ENCODE measurements at places on chromosomes 5 and 9. TPM values are rescaled to one million over a fixed set of nuclear protein-coding genes. Genes with fewer than 3 reads are reported as not detected.

DNA sequence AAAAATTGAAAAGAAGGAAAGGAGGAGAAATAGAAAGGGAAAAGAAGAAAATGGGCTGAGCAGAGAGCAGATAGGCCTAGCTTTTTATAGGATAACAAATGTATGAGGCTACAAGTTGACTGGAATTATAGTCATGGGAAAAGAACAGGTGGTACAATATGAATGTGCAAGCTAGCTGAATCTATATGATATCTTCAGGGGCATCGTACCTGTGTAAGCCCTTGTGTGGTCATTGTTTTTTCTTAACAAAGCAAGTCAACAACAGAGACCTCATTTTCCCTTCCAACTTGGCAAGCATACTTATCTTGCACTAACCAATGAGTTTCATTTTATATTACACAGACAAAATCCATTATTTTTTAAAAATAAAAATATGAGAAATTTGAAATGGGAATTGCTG is 259.2 kb downstream of the KCTD16 start:
- DNase-seq: no peak
- H3K4me1 ChIP-seq: no peaks in the 10 kb centered on the region
- H3K4me3 ChIP-seq: no peak overlapping the region
- H3K27me3 ChIP-seq: no peaks in the 10 kb centered on the region
- H3K36me3 ChIP-seq: no peaks in the 10 kb centered on the region

DNA sequence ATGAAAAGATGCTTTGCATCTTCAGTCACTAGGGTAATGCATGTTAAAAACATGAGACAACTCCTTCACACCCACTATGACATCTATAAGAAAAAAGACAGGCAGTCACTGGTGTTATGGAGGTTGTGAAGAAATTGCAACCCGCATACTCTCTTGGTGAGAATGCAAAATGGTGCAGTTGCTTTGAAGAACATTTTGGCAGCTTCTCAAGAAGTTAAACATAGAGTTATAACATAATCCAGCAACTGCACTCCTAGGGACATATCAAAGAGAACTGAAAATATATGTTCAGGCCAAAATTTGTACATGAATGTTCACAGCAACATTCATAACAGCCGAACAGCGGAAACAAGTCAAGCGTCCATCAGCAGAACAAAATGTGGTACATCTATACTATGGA is 46.3 kb upstream of the TBC1D9B start:
- no peak for DNase-seq
- H3K27me3 ChIP-seq: peaks cover 1% of the 10 kb centered on the region
- no peak overlapping the region for H3K4me3 ChIP-seq
- peaks cover 13% of the 10 kb centered on the region for H3K36me3 ChIP-seq
- no peaks in the 10 kb centered on the region for H3K4me1 ChIP-seq

DNA sequence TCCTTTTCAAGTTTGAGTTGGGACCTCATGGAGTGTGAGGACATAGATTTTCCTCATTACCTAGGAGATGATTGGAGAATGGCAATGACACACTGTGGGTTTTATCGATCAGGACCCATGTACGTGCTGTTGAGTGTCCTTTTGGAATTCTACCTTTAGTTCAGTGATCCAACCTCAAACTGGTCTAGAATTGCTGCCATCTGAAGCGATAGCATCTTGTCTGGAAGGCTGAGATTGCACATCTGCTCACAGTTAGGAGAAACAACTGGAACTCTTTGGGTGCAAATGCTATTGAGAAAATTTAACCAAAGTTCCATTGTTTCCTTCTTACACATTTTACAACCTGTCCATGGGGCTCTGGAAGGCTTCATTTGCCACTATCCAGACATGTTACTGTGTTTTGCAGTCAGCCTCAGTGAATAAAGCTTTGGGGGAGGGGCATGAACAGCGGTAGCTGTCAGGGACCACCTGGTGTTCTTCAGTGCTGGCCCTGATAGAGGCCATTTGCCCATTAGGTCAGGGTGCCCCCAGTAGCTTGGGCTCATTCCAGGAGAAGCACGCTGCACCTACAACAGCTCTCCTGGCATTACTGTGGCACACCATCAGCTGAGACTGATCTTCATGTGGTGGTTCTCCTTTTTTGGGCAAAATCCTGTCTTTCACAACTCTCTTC is 123.1 kb downstream of the PDE8B start:
- no peak overlapping the region for H3K4me3 ChIP-seq
- H3K4me1 ChIP-seq: peaks cover 2% of the 10 kb centered on the region
- no peaks in the 10 kb centered on the region for H3K36me3 ChIP-seq
- no peak for DNase-seq

DNA sequence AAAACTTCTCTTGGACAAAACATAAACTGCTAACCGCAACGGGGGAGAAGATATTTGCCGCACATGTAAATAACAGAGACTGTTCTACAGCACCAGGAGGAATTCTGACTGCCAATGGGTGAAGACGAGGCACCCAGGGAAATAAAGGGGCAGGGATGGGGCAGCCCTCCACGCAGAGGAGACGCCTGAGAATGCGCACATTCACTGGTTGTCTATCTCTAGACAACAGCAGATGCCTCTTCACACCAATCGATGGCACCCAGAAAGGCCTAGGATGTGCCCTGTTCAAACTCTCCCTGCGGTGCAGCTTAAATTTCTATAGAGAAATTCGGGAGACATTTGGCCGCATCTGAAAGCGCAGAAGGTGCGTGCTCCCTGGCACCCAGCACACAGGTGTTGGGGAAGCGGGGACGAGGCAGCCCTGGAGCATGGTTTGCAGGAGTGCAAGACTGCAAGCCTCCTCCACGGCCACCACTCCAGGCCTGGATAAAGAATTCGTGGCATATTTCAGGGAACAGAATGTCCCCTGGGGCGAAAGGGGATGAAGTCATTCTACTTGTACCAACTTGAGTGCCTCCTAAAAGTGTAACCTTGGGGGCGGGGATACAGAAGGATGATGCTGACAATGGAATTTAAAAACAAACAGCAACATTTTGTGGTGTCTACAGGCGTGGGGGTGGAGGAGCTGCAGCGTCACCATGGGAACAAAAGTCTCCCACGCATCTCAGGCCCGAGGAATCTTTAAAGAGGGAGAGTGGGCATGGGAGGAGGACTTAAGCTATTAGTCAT is 6.3 kb upstream of the IRX2 start:
- no peak overlapping the region for H3K27ac ChIP-seq
- H3K36me3 ChIP-seq: no peaks in the 10 kb centered on the region
- H3K4me1 ChIP-seq: peaks cover 9% of the 10 kb centered on the region
- H3K27me3 ChIP-seq: peaks cover 25% of the 10 kb centered on the region
- no peak overlapping the region for H3K4me3 ChIP-seq
- DNase-seq: no peak

DNA sequence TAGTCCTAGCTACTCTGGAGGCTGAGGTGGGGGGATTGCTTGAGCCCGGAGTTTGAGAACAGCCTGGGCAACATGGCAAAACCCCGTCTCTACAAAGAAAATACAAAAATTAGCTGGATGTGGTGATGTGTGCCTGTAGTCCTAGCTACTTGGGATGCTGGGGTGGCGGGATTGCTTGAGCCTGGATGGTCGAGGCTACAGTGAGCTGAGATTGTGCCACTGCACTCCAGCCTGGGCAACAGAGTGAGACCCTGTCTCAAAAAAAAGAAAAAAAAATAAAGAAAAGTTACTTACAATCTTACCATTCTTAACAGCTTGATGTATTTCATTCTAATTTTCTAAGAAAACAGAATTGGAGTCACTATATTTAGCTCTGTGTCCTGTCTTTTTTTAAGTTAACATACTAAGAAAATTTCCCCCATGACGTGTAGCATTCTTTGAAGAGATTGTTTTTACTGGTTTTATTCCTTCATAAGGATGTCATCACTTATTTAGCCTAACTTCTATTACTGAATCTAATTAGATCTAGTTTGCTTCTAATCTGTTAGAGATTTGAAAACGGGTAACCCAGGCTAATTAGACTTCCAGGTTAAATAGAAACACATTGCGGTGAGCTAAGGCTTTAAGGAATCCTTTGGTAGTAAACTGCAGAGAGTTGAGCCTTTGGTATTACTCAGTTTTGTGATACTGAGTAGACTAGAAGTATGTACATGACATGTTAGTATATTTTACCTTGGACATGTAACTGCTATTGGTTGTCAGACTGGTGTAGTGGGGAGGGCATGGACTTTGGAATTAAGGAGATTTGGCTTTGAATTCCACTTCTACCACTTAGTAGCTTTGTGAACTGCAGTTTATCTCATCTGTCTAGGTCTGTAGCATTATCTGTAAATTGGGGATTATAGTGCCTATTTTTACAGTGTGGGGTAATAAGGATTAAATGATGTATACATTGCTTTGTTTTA is 24.0 kb downstream of the HSPA4 start:
- H3K27ac ChIP-seq: no peak overlapping the region
- H3K4me3 ChIP-seq: no peak overlapping the region
- H3K27me3 ChIP-seq: peaks cover 1% of the 10 kb centered on the region
- H3K4me1 ChIP-seq: no peaks in the 10 kb centered on the region
- no peak for DNase-seq

- peaks cover 5% of the 10 kb centered on the region for H3K4me1 ChIP-seq
- DNase-seq: no peak
- no peak overlapping the region for H3K27ac ChIP-seq
- no peaks in the 10 kb centered on the region for H3K27me3 ChIP-seq
- H3K4me3 ChIP-seq: no peak overlapping the region
- H3K36me3 ChIP-seq: no peaks in the 10 kb centered on the region
Observed at GRCh38 chr5:54440456-54440893, 15.0 kb upstream of the HSPB3 start.

GRCh38 chr9:128409978-128410377 is 10.7 kb upstream of the CERCAM start:
- H3K27ac ChIP-seq: no peak overlapping the region
- peaks cover 13% of the 10 kb centered on the region for H3K4me1 ChIP-seq
- H3K36me3 ChIP-seq: no peaks in the 10 kb centered on the region
- H3K4me3 ChIP-seq: no peak overlapping the region

- no peak for DNase-seq
- H3K4me3 ChIP-seq: no peak overlapping the region
- no peak overlapping the region for H3K27ac ChIP-seq
- H3K27me3 ChIP-seq: no peaks in the 10 kb centered on the region
- H3K36me3 ChIP-seq: no peaks in the 10 kb centered on the region
- no peaks in the 10 kb centered on the region for H3K4me1 ChIP-seq
Observed at GRCh38 chr9:72324974-72325373, 40.0 kb downstream of the ZFAND5 start.

- no peaks in the 10 kb centered on the region for H3K36me3 ChIP-seq
- no peaks in the 10 kb centered on the region for H3K4me1 ChIP-seq
- no peak overlapping the region for H3K4me3 ChIP-seq
- H3K27me3 ChIP-seq: no peaks in the 10 kb centered on the region
- no peak for DNase-seq
Observed at GRCh38 chr9:122070728-122071515, 22.2 kb downstream of the TTLL11 start.

- no peaks in the 10 kb centered on the region for H3K4me1 ChIP-seq
- DNase-seq: no peak
- no peaks in the 10 kb centered on the region for H3K36me3 ChIP-seq
- H3K27ac ChIP-seq: no peak overlapping the region
- H3K4me3 ChIP-seq: no peak overlapping the region
- H3K27me3 ChIP-seq: no peaks in the 10 kb centered on the region
Observed at GRCh38 chr5:113985505-113985904, 376.4 kb upstream of the KCNN2 start.

DNA sequence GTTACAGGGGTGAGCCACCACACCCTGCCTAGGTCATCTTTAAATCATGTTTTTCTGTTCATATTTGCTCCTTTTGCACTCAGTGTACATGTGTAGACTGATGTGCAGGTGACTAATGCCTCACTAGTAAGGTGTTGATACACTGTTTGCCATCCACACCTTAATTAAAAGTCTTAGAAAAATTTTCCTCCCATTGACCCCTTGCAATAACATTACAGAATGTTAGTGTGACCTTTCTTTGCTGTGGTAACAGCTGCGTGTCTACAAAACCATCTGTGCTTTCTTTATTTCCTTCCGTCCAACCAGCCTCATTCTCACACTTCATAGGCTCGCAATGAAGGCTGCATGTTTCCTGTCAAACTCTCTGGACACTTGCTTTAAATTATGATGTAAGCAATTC is 6.6 kb upstream of the CEMIP2 start:
- DNase-seq: no peak
- H3K36me3 ChIP-seq: no peaks in the 10 kb centered on the region
- no peak overlapping the region for H3K27ac ChIP-seq
- peaks cover 5% of the 10 kb centered on the region for H3K4me1 ChIP-seq
- H3K27me3 ChIP-seq: peaks cover 1% of the 10 kb centered on the region

- peaks cover 3% of the 10 kb centered on the region for H3K36me3 ChIP-seq
- no peak overlapping the region for H3K27ac ChIP-seq
- DNase-seq: no peak
Observed at GRCh38 chr5:173800340-173800739, 87.8 kb upstream of the CPEB4 start.

DNA sequence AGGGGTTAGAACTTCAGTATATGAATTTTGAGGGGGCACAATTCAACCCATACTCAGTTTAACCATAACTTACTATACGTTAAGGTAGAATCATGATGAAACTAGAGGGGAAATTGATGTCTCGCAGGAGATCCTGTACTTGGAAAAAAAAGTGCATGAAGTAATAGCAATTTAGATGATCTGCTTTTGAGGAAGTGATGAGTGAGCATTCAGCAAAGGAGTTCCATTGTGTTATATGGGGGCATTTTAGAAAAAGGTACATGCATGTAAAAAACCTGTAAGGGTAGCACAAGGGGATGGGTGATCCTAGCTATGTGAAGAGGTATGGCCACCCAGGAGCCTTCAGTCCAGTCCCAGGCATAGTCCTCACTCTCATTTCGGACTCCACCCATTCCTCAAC is 14.8 kb upstream of the TMC1 start:
- H3K27me3 ChIP-seq: no peaks in the 10 kb centered on the region
- no peak for DNase-seq
- no peak overlapping the region for H3K27ac ChIP-seq
- no peak overlapping the region for H3K4me3 ChIP-seq
- H3K36me3 ChIP-seq: no peaks in the 10 kb centered on the region

GRCh38 chr5:66896171-66896570 is 300.0 kb downstream of the MAST4 start:
- H3K27me3 ChIP-seq: peaks cover 8% of the 10 kb centered on the region
- no peak overlapping the region for H3K27ac ChIP-seq
- no peak overlapping the region for H3K4me3 ChIP-seq
- DNase-seq: no peak
- peaks cover 20% of the 10 kb centered on the region for H3K4me1 ChIP-seq
- peaks cover 8% of the 10 kb centered on the region for H3K36me3 ChIP-seq

GRCh38 chr9:130660326-130660682 is 4.1 kb upstream of the PRDM12 start:
- H3K4me1 ChIP-seq: peaks cover 6% of the 10 kb centered on the region
- peaks cover 28% of the 10 kb centered on the region for H3K27me3 ChIP-seq
- no peak overlapping the region for H3K27ac ChIP-seq
- peaks cover 4% of the 10 kb centered on the region for H3K36me3 ChIP-seq
- H3K4me3 ChIP-seq: no peak overlapping the region

The CFAP77 gene
- 3.7 TPM for total RNA-seq

The TGFBI gene
- total RNA-seq: 27.9 TPM

The TPPP gene
- 0.05 TPM for total RNA-seq

The SAXO1 gene
- total RNA-seq: not detected

The ZNF366 gene
- total RNA-seq: 23.3 TPM

The OGN gene
- total RNA-seq: not detected

The CDC20B gene
- total RNA-seq: not detected

The CDKN2B gene
- total RNA-seq: 1.8 TPM

The GDA gene
- 0.23 TPM for total RNA-seq

The PPP3R2 gene
- total RNA-seq: 2.2 TPM

The SPATA31E1 gene
- 0.05 TPM for total RNA-seq
